ENCODE measurements at places on chromosomes 7 and 10.

DNA sequence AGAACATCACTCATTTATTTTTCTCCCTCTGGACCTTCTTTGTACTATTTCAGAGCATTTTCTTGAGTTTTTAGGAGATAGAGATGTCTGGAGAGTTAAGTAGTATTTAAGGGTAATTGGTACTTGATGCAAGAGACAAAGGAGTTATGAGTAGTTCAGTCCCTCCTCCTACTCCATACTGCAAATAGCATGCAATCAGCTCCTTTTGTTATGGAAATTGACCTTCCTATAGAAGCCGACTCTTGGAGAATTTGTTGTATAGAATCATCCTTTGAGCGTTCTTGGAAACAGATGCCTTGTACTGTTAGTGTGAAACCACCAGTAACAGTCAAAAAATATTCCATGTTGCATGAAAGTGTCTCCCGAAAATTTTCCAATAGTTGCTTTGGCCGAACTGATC is 428.2 kb upstream of the GALNT17 start:
- no peak for DNase-seq

GRCh38 chr10:116270771-116271592 is 2.0 kb downstream of the GFRA1 start:
- no peak for DNase-seq

GRCh38 chr10:1475771-1476454 is 261.4 kb downstream of the ADARB2 start:
- no peak for DNase-seq

- no peak for DNase-seq
These were observed 84.3 kb upstream of the ADRB1 start for GRCh38 chr10:113959383-113959760.

GRCh38 chr10:104577861-104578521 is 63.1 kb upstream of the SORCS3 start:
- DNase-seq, result no peak

GRCh38 chr7:145156834-145157233 is 321.0 kb upstream of the TPK1 start:
- no peak for DNase-seq

DNA sequence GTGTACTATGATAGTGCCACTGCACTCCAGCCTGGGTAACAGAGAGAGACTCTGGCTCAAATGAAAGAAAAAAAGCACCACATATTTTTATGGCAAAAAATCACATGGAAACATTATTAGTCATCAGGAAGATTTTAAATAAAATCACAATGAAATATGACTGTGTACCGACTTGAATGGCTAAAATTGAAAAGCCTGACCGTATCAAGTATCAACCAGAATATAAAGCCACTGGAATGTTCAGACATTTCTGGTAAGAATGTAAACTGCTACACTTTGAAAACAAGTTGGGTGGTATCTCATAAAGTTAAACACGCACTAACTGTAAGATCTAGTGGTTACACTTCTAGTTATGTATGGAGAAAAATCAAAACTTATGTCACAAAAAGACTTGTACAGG is 306.7 kb upstream of the MBL2 start:
- no peak for DNase-seq

GRCh38 chr7:139317939-139318505 is 23.1 kb upstream of the FMC1 start:
- DNase-seq, result no peak

DNA sequence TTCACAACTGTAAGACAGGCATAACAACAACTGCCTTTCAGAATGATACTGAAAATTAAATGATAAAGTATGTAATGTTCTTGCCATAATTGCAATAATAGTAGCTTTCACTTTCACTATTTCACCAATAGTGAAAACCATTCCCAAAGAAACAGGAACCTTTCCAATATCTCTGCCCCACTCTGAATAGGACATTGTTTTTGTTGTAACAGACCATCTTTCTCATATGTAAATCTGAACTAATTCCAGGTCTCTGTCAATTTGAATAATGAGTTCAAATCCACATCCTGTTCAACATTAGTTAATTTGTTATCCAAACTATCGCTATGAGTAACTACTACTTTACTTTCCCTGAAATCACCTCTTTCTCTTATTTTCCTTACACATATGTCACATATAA is 148.0 kb downstream of the LRRN3 start:
- DNase-seq, result no peak

- no peak for DNase-seq
These were observed 60.4 kb upstream of the KCNIP2 start for GRCh38 chr10:101903827-101904550.

GRCh38 chr10:102444851-102445250 is 6.5 kb downstream of the C10orf95 start:
- DNase-seq, result no peak

DNA sequence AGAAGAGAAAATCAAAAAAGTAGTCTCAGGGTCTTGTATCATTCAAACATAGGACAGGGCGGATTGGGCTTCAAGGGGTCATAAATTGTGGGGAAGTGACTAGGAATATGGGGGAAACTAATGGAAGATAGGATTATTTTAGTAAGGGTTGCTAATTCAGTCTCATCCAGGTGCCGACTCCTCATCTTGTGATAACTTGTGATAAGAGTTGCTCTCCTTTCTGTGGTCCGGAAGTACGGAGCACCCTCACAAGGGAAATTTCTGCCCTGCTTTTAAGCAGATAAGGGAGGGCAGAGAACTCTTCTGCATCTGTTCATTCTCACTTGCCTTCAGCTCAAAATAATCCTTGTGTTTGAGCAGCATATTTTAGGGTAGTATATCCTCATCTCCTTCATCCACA is 436.4 kb upstream of the LRGUK start:
- no peak for DNase-seq

DNA sequence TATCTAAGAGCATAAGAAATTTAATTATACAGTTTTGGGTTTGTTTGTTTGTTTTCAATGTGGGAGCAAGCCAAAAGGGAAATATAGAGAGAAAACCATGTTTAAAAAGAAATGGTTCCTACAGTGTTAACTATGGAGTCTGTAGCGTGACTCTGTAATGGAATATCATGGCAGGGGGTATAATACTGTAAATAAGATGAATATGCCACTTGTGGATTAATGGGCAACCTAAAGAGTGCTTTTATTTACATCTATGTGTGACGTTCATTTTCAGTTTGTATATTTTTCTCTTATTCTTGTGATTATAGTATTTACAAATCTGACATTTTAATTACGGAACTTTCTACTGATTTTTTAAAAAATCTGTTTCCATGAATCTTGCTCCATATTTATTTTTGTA is 95.9 kb downstream of the POLL start:
- no peak for DNase-seq

- DNase-seq, result no peak
These were observed 662.1 kb downstream of the XPNPEP1 start for GRCh38 chr10:109261231-109261630.

DNA sequence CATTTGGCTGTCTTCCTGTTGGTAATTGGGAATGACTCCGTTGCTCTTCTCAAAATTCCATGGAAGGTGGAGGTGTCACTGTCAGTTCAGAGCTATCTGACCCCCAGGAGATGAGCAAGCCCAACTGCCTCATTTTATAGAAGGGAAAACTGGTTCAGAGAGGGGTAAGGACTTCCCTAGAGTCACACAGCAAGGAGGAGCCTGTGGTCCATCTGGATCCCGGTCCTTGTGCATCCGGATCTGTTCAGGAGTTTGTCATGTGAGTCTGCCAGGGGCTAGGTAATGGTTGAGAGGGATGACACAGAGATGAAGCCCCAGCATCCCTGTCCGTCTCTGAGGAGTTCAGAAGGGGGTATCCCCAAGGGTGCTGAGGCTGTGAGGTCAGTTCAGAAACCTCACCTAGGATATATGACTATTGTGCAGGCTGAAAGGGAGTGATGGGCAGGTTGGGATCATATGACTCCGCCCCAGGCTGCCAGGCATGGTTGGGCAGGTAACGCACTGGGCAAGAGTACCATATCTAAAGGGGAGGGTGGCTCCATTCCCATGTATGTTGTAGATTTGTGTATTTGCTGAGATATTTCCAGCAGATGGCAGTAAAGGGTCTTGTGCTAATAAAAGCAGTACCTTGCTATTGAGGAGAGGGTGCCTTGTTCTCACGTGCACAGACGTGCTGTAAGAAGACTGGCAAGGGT is 16.0 kb upstream of the SLC29A3 start:
- no peak for DNase-seq

GRCh38 chr7:110308791-110309190 is 782.1 kb upstream of the LRRN3 start:
- no peak for DNase-seq

DNA sequence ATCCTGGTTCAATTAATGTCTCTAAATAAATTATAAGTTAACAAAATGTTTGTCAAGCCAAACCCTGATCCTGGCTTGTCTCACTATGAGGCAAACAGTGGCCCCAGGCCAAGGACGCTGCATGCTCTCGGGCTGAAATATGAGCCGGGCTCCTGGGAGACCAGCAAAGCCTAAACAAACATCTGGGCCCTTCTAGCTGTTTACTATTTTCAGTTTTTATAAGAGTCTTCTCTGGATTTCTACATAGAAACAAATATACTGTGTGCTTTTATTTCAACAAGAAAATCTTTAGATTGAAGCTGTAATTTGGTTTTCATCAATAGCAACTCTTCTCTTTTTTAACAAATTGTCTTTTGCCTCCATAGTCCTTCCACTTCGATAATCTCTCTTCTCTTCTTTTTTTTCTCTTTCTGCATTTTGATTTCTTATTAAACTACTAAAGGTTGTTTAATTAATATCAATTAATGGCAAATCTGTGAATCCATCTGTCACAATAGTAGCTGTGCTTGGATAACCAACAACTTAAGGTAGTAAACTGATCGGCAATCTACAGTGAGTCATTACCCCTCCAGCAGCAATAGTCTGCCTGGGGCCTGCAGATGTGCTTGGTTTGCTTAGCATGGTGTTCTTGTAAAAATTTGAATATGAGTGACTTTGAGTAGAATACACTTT is 83.3 kb upstream of the DNAJC1 start:
- DNase-seq, result no peak

GRCh38 chr10:75925999-75926398 is 494.6 kb downstream of the LRMDA start:
- DNase-seq, result no peak

GRCh38 chr7:121797657-121798452 is 75.1 kb upstream of the PTPRZ1 start:
- DNase-seq, result no peak

DNA sequence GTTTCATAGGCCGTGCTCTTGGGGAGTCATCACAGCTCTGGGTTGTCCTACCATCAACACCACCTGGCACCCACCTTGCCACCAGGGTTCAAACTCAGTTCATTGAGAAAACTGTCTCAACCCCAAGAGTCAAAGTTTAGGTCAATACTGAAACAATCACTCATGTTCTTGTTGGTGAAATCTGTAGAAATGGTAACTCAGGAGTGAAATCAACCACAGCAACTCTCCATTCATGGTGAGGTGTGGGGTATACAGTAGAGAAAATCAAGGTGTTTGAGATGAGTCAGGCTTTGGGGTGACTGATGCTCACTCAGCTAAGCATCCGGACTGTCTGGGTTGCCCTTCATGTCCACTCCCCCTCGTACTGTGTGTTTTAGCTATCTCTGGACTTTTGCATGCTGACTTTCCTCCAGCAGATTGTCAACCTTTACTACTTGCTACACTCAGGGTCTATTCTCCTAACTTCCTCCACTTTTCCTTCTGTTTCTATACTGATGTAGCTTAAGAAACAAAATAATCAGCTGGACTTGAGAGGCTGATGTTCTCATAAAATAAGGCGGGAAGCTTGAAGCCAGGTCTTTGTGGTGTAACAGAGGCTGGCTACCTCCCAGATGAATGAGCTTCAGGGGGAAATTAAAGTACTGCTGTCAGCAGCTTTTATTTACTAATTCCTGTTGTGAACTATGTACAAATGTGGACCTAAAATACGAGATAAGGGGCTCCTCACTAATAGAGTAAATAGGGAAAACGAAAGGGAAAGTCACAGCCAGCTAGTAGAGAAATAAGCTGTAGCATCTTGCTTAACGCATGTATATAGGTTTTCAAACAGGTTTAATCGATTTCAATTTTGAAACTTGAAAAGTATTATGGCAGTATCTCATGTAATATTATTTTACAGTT is 173.6 kb upstream of the AKR1E2 start:
- no peak for DNase-seq

GRCh38 chr10:69397972-69398371 is 18.7 kb downstream of the TACR2 start:
- DNase-seq, result no peak

DNA sequence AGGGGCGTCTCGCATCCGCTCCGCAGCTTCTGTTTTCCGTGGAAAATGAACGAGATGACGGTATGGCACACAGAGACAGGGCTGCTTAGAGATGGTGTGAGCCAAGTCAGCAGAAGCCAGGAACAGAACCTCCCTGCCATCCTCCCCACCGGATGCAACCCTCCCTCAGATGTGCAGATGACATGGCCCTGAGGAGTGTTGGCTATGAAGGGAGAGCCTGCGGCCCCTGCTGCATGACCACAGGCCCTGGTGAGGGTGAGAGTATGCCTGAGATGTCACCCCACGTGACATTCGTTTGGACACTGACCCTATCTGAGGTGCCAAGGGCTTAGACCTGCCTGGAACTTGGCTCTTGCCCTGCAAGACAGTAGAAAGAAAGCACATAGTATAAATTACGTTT is 29.4 kb downstream of the WIPF3 start:
- no peak for DNase-seq

- no peak for DNase-seq
These were observed 387.8 kb downstream of the GRID1 start for GRCh38 chr10:85978566-85979358.

GRCh38 chr10:84097787-84098353 is 41.4 kb upstream of the GHITM start:
- no peak for DNase-seq

- no peak for DNase-seq
These were observed 91.5 kb downstream of the KMT2C start for GRCh38 chr7:152344253-152344652.

DNA sequence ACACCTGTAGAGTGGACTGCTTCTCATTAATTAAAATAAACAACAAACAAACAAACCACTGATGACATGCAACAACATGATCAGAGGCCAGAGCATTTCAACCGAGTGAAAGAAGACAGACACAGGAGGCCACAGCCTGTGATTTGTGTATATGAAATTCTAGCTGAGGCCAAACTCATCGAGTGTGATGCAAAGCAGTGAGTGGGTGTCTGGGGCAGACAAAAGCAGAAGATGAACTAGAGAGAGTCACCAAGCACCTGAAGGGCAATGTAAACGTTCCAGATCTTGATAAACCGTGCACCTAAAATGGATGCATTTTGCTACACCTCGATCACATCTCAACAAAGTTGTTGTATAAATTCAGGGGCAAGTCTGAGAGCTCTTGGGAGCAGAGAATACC is 108.4 kb downstream of the KLF6 start:
- DNase-seq, result no peak

GRCh38 chr7:98878365-98879197 is at the start of gene TRRAP:
Gene TRRAP, plus strand, starts transcription at chr7:98878532. Its CDS starts 2,619 bp downstream, at chr7:98881151.
- DNase-seq, result peak; percentile 49

GRCh38 chr10:87771871-87772500 is 46.0 kb downstream of the ATAD1 start:
- DNase-seq, result no peak

DNA sequence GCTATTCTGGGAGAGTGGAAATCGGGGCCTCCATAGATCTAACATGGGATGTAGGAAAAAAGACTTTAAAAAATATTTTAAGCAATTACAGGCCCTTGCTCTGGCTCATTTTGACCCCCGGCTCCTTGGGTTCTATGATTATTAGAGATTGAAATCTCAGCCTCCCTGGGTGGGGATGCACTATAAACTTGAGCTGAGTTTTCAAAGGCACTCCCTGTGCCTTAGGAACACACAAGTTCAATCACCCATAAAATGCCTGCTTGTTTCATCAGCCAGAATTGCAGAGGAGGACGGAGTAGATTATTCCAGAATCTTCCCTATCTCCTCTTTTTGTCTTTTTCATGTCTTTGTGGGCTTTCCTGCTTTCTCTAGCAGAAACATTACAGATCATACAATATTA is 145.4 kb downstream of the CUBN start:
- no peak for DNase-seq

All from stimulated activated CD8-positive, alpha-beta memory T cell treated with anti-CD3 and anti-CD28 coated beads, Interleukin-7, amount 100 ng/mL, for 1 hour (primary cell).